HEK293T (cell line): ENCODE measurements at places on chromosomes 13 and 19.

DNA sequence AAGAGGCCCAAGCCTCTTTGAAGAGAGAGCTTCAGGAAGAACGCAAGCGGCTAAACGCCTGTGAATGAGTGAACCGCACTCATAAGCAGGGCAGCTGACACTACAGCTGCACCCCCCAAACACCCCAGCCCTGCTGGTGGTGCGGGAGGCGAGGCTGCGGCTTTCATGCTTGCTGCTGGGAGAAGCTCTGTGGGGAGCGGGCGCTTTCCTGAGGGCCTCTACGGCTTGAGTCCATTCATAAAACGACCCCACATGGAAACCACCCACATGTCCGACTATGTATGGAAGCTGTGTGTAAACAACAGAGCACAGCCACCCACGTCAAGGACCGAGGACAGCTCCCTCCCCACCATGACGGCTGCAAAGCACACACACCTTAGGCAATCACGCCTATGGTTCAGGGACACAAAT, 5.5 kb downstream of the AP3D1 start:
- DNase-seq: no peak

GRCh38 chr13:75670496-75670895, 34.4 kb downstream of the LMO7 start:
- no peak for DNase-seq

DNA sequence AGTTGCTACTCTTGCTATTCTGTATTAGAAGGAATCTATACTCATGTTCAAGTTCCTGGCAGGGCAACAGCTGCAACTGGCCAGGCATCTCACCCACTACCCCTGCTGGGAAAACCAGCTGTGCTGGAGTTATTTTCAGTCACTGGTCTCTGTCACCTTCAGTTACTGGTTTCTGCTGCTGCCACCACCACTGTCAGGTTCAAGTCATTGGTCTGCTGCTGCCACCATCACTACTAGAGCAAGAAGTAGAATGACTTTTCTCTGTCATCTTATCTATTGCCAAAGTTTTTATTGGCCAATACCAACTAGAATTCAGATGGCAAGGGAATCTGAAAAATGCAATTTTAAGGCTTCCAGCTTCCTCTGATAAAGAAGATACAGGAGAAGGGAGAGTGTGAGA, 1615.2 kb downstream of the OLFM4 start:
- no peak for DNase-seq

DNA sequence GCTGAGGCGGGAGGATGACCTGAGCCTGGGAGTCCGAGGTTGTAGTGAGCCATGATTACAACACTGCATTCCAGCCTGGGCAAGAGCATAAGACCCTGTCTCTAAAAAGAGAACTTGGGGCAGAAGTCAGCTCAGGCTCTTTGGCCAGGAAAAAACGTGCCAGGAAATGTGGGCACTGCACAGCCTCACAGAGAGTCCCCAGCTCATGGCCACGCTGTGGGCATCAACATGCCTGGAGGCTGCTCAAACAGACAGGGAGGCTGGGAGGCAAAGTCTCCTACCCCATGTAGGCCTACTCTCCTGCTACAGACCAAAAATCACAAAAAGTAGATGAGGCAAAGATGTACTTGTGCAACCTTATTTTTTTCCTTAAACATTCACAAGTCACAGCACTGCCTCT, 49.4 kb downstream of the PEPD start:
- DNase-seq: no peak

DNA sequence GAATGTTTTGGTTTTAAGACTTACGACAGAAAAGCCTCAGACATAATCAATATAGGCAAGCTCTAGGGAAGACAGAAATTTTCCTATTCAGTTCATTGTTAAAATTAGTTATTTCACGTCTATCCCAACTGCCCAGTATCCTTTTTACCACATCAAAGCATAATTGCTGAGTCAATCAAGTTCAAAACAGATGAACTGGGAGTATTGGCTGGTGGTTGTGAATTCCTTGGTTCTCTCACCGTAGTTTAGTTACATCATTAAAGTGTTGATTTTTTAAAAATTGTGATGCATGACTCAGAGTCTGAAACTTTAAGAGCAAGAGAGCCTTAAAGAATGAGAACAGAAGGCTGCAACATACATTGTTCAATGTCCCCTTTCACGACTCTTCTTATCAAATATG, 143.3 kb upstream of the FREM2 start:
- DNase-seq: no peak

- no peak for DNase-seq
Observed at GRCh38 chr13:47632311-47632710, 368.8 kb downstream of the SUCLA2 start.
